ENCODE measurements at places on chromosomes 11 and 22. TPM values are rescaled to one million over a fixed set of nuclear protein-coding genes. Genes with fewer than 3 reads are reported as not detected.

The HOATZ gene
- not detected for total RNA-seq

The GPR137 gene
- total RNA-seq = 11.0 TPM

The PRCP gene
- 12.3 TPM for total RNA-seq

The RFPL1 gene
- not detected for total RNA-seq
